Activated naive CD4-positive, alpha-beta T cell (primary cell): ENCODE measurements at places on chromosomes 1 and 21.

DNA sequence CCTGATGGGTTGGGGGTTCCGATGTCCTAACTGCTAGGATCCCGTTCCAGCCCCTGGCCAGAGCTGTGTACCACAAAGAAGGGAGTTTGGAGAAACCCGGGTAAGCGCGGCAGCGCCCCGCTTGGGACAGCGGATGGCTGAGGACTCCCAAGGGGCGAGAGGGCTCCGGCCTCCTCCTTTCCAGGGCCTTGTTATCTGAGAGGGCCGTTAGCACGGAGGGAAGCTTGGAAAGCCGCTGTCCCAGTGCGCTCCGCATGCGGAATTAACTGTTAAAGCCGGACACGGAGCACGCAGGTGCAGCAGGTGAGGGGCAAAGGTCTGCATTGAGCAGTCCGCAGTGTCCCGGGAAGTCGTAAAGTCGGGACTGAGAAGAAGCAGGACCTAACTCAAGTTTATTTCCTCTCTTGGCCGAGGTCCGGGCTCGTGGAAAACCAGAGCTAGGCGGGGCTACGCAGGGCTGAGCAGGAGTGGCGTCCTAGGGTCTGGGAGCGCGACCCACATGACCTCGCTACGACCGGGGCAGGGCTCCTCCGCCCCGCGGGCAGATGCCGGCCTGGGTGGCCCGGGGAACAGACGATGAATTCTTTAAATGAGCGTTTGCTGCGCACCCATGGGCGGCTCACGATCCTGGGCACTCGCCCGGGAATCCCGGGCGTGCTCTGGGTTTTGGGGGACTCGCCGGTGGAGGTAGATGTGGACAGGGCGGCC is 4.5 kb downstream of the LHX4 start:
- DNase-seq, result no peak

DNA sequence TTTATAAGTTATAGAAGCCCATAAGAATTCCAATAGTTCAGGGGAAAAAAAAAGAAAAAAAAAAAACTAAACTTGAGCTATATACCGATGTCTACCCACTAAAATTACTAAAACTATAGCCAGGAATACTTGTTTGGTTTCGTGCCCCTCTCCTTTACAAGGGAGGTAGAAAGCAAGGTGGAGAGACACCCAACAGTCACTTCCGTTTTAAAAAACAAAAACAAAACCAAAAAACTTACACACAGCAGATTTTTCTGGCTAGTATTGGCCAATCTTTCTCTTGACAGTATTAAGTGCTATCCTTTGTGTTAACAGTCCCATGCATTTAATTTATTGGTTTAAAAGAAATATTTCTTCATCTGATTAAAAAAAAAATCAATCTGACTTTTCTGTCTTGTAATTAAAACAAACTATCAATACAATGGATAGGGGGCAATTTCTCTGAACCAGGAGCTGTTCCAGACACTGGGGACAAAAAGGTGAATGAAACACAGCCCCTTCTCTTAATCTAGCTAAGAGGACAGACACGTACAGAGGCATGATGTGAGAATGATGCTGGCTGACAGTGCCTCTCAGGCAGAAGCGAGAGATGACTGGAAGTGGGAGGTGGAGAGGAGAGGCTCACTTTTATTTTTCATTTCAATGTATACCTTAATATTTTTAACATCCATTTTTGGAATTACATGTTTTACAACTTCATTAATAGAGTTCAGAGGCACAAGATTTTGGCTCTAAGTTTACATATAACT is 214.8 kb downstream of the RERE start:
- DNase-seq, result no peak

- DNase-seq, result no peak
These were observed 39.5 kb upstream of the RGS16 start for GRCh38 chr1:182643699-182644098.

- DNase-seq, result no peak
These were observed 5.7 kb downstream of the ACAP3 start for GRCh38 chr1:1302006-1302430.

- DNase-seq, result no peak
These were observed 594 bp downstream of the HDGF start for GRCh38 chr1:156750711-156751450.

GRCh38 chr1:165549973-165550372 is 6.2 kb downstream of the LRRC52 start:
- no peak for DNase-seq

GRCh38 chr21:35963920-35964451 is 96.3 kb downstream of the SETD4 start:
- no peak for DNase-seq

GRCh38 chr1:63135174-63135512 is 187.2 kb upstream of the FOXD3 start:
- no peak for DNase-seq

- DNase-seq, result no peak
These were observed 6.1 kb upstream of the ADAMTS1 start for GRCh38 chr21:26851109-26851944.

GRCh38 chr1:93715529-93716126 is 34.0 kb upstream of the BCAR3 start:
- DNase-seq, result no peak

DNA sequence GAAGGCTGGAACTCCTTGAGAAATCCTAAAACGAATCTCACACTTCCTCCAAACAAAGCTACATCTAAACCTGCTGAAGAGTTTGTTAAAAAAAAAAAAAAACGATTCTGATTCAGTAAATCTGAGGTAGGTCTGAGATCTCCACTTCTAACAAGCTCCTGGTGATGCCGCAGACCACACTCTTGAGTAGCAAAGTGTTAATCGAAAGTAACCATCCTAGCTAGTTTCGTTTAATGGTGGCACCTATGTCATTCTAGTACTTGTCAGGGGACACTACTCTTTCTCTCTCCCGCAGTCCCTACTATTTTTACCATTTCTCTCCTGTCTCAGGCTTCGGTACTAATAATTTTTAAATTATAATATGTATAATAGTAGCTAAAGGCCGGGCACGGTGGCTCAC is 2.1 kb downstream of the CLCC1 start:
- no peak for DNase-seq

GRCh38 chr1:63537940-63538339 is 14.6 kb downstream of the EFCAB7 start:
- DNase-seq, result no peak

- no peak for DNase-seq
These were observed 1887.4 kb downstream of the NCAM2 start for GRCh38 chr21:22885614-22886013.

DNA sequence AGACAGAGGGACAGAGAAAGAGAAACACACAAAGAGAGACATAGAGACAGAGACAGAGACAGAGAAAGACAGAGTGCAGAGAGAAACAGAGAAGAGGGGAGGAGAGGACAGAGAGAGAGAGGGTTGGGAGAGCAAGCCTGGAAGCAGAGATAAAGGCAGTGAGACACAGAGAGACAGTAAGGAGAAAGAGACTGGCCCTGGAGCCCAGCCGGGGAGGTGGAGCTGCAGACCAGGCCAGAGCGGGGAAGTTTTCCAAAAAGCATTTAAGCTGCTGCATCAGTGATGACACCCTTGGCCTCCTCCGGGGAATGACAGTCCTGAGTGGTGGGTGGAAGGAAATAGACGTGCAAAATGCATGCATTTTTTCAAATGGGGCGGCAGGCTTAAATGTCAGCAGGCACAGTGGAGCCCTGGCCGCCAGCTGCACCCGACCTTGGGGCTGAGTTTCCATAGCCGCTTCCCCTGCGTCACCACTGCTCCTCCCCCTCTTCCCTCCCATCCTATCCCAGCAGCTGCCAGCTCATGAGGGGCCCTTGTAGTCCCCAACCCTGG is 95.4 kb upstream of the KLHDC7A start:
- DNase-seq, result no peak

DNA sequence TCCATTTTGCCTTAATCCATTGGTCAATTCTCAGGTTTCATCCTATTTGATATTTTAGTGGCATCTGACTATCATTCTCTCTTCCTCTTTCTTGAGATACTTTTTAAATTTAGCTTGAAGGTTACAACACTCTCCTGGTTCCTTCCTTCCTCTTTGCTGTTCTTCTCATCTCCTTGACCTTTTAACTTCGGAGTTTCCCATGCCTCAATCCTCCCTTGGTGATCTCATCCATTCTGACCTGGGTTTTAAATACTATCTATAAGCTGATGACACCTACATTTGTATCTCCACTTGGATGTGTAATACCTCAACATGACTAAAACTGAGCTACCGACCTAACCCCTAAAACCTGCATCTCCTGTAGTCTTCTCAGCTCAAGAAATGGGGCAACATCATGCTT is 4.8 kb upstream of the ZNF687 start:
- no peak for DNase-seq

GRCh38 chr1:162835157-162835899 is 25.6 kb downstream of the CCDC190 start:
- DNase-seq, result no peak

- DNase-seq, result peak; percentile 9
These were observed 77.4 kb downstream of the DESI2 start for GRCh38 chr1:244730153-244730933.

DNA sequence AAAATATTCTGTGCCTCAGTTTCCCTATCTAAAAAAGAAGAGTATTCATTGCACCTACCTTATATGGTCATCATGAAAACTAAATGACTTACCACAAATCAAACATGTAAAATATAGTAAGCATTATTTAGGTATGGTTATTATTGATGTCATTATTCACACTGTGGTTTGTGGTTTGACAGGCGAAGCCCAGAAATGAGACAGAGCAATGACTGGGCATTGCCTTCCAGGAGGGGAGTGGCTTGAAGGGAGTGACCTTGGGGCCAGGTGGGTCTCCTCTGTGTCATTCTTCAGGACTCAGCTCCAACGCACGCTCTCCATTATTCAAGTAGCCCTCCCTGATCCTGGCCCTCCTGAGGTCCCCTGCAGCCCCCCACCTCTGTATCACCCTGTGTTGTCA is 133.7 kb downstream of the DMRTA2 start:
- DNase-seq, result no peak

DNA sequence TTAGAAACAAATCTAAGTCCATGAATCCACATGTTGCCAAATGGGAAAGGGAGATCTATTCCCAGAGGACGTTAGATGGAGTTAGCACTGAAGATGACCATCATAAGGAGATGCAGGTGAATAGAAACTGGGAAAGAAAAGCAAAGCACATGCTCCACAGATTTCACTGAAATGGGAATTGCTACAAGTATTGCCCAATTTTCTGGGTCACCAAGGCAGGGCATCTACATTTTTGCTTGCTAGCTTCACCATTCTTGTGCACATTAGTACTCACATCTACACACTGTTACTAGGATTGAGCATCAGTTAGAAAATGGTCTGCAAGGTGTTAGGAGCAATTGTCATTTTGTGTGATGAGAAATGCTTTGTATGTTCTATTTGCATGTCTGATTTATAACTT is 99.1 kb downstream of the JAK1 start:
- DNase-seq, result no peak

DNA sequence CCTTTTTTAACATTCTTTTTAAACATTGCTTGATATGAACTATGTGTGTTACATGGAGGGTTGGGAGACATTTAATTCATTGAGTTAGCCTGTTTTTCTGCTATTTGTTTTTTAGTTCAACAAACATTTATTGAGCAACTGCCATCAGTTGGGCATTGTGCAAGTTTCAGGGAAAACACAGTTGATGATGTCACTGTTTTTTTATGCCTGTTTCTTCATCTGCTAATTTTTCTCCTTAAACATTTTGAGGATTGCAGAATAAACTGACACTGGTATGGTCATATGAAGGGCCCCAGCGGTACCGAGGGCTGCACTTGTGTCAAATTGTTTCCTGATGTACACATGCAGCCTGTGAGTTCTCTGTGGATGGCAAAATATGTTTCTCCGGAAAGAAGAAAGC is 253.0 kb downstream of the FGGY start:
- no peak for DNase-seq

GRCh38 chr1:58710190-58711085 is 10.6 kb upstream of the MYSM1 start:
- DNase-seq, result no peak

- DNase-seq, result no peak
These were observed 124.3 kb upstream of the PDE4B start for GRCh38 chr1:65668368-65668767.

- DNase-seq, result no peak
These were observed 106.7 kb downstream of the HIVEP3 start for GRCh38 chr1:41812051-41812450.

GRCh38 chr1:164783778-164784555 is 225.0 kb downstream of the PBX1 start:
- DNase-seq, result no peak

GRCh38 chr1:12177156-12177998 is 10.6 kb downstream of the TNFRSF1B start:
- DNase-seq, result no peak

DNA sequence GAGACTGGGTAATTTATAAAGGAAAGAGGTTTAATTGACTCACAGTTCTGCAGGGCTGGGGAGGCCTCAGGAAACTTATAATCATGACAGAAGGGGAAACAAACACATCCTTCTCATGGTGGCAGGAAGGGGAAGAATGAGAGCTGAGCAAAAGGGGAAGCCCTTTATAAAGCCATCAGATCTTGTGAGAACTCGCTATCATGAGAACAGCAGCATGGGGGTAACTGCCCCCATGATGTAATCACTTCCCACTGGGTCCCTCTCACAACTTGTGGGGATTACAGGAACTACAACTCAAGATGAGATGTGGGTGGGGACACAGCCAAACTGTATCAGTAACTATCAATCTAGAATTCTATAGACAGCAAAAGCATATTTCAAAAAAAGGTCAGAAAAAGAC is 64.7 kb upstream of the ACTRT2 start:
- no peak for DNase-seq

DNA sequence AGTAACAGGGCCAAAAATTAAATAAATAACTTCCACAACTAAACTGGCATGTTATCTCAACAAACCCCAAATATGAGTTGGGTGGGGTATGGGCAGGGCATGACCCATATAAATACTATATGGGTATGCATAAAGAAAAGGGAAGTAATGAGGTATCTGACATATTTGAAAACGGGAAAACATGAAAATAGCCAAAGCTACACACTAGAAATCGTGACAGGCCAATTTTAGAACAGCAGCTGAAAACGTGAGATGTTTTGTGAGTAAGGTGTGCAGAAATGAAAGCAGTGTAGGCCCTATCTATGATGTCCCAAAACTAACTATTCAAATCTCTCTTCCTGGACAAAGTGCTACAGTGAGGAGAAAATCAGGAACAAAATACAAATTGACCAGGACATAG is 537.9 kb upstream of the NR5A2 start:
- no peak for DNase-seq

- DNase-seq, result no peak
These were observed 85.7 kb downstream of the TGFB2 start for GRCh38 chr1:218430822-218431221.

DNA sequence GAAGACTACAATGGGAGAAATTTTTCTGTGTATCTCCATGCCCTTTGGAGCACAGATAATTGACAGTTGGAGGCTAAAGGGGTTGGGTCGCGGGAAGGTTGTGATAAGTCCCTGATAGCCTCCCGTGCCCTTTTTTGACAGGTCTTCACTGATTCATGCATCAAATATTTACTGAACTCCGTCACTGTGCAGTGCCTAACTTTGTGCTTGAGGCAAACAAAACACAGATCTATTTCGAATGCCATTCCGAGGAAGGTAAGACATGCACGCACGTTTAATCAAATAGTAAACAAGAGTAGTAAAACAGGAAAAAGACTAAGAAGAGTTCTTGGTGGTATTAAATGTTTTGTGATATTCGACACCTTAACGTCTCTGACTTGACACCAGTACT is 494 bp upstream of the PIP5K1A start:
- DNase-seq, result no peak

- no peak for DNase-seq
These were observed 10.0 kb downstream of the TSEN15 start for GRCh38 chr1:184061396-184062003.

GRCh38 chr1:15626269-15626950 is 9.2 kb downstream of the DDI2 start:
- no peak for DNase-seq
